ENCODE measurements at places on chromosomes 11 and 22.
A peak's percentile ranks its signal among the peaks of the same experiment; 100 is the strongest.

- no peak overlapping the region for H3K4me3 ChIP-seq
- H3K27me3 ChIP-seq: peaks cover 58% of the 10 kb centered on the region
- H3K4me1 ChIP-seq: no peaks in the 10 kb centered on the region
- no peak overlapping the region for H3K27ac ChIP-seq
- DNase-seq: no peak
These were observed 150.6 kb downstream of the GRIK4 start for GRCh38 chr11:120662071-120662676.

- H3K27me3 ChIP-seq: peaks cover 13% of the 10 kb centered on the region
- H3K36me3 ChIP-seq: peaks cover 2% of the 10 kb centered on the region
- no peak for DNase-seq
- peaks cover 8% of the 10 kb centered on the region for H3K4me1 ChIP-seq
These were observed 38.8 kb upstream of the POU2AF1 start for GRCh38 chr11:111417766-111418435.

GRCh38 chr11:126663749-126664592 is 308.5 kb downstream of the ST3GAL4 start:
- peaks cover 16% of the 10 kb centered on the region for H3K27me3 ChIP-seq
- no peaks in the 10 kb centered on the region for H3K36me3 ChIP-seq
- H3K4me3 ChIP-seq: no peak overlapping the region
- H3K4me1 ChIP-seq: no peaks in the 10 kb centered on the region
- H3K27ac ChIP-seq: no peak overlapping the region

DNA sequence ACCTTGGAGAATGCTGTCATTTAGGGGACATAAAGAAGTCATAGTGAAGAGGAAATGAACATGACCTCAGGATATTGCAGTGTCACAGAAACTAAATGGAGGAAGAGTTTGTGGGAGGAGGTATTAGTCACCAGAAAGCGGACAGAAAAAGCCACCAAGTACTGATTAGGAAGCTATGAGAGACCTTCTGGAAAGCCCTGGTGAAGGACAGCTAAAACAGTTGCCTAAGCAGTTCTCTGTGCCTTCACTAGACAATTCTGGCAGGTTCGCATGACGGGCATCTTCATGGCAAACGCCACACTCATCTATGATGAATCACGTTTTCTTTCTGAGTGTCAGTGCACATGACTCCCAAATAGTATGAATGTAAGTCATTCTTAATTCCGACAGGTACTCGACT is 325.8 kb downstream of the C11orf87 start:
- no peak overlapping the region for H3K27ac ChIP-seq
- H3K4me1 ChIP-seq: no peaks in the 10 kb centered on the region

DNA sequence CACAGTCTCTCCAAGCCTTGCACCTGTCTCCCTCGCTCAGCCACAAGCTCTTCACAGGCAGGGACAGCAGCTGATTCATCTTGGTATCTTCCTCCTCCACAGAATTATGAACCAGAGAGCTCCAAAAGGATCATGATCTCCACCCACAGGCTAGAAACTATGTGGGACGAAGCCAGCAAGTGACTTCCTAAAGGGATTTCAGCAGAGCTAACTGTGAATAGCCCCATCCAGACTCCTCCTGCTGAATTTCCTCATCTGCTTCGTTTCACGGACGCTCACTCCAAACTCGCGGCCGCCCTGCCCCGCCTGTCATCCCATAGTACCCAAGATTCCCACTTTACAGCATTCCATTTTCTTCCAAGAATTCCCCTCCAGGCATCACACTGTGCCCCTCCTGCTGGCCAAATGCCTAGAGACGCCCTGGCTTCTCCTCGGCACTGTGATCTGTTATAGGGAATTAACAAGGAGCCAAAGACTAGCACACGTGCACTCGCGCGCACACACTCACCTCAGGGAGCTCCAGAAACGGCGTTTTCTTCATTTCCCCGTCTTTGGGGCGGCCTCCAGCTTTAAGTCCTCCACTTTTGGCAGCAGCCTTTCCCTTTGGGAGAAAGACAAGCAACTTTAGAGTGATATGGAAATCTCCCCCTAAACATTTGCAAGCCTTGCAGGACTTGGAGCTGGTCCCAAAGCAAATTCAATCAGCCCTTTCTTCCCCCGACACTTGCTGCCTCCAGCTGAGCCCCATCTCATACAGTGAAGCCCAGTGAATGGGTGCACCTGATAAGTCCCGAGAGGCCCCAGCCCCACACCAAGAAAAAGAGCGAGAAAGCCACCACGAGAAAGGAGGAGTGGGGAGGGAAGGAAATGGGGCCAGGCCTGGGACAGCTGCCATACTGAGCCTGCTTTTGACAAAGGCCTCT is 35.5 kb downstream of the SPATA19 start:
- H3K27me3 ChIP-seq: peaks cover 6% of the 10 kb centered on the region
- H3K4me1 ChIP-seq: no peaks in the 10 kb centered on the region
- no peaks in the 10 kb centered on the region for H3K36me3 ChIP-seq
- no peak overlapping the region for H3K4me3 ChIP-seq

DNA sequence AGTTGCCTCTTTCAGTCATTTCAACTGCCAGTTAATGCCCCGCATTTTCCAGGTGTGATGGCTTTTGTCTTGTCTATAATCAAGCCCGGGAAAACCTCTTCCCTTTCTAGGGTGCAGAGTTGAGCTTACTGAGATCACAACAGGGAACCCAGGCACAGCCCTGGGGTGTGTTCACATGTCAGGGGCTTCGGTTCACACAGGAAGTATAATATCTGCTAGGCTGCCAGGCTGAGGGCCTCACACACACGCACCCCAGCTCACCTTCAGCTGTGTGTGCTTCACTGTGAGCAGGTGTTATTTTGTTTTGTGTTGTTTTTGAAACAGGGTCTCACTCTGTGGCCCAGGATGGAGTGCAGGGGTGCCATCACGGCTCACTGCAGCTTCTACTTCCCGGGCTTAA is 9.7 kb upstream of the SOX10 start:
- no peaks in the 10 kb centered on the region for H3K36me3 ChIP-seq
- H3K27ac ChIP-seq: peak overlapping the region; percentile 87
- H3K27me3 ChIP-seq: no peaks in the 10 kb centered on the region
- H3K4me3 ChIP-seq: peak overlapping the region; percentile 51
- peaks cover 54% of the 10 kb centered on the region for H3K4me1 ChIP-seq
- DNase-seq: peak; percentile 43

DNA sequence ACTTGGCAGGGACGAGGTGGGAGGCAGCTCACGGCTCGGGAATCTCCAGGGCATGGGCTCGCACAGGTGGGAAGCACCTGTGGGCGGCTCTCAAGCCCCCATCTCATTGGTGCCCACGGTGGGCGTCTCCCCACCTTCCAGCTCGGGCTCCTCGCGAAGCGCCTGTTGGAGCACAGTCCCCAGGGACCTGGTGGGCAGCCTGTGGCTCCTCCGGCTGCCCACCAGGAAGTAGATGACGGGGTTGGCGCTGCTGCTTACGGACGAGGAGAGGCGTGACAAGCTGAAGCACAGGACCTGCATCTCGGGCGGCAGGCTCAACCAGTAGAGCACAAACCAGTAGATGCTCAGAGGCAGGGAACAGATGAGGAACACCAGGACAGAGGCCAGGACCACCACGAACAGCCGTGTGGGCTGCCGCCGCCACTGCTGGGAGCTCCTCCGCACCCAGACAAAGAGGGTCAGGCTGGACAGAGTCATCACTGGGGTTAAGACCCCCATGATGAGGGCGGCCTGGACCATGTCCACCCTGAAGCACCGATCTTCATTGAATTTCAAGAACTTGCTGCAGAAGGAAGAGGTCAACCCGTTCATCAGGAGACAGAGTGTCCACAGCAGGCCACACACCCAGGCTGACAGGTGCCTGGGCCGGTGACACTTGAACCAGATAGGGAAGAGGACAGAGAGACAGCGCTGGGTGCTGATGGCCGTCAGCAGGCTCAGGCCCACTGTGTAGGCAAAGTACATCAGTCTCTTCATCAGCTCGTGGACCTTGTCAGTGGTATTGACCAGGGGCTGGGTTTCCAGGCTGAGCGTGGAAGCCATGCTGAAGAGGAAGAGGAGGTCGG is 633 bp downstream of the MRGPRD start:
- H3K27ac ChIP-seq: no peak overlapping the region
- peaks cover 17% of the 10 kb centered on the region for H3K27me3 ChIP-seq
- no peak overlapping the region for H3K4me3 ChIP-seq
- no peaks in the 10 kb centered on the region for H3K36me3 ChIP-seq

DNA sequence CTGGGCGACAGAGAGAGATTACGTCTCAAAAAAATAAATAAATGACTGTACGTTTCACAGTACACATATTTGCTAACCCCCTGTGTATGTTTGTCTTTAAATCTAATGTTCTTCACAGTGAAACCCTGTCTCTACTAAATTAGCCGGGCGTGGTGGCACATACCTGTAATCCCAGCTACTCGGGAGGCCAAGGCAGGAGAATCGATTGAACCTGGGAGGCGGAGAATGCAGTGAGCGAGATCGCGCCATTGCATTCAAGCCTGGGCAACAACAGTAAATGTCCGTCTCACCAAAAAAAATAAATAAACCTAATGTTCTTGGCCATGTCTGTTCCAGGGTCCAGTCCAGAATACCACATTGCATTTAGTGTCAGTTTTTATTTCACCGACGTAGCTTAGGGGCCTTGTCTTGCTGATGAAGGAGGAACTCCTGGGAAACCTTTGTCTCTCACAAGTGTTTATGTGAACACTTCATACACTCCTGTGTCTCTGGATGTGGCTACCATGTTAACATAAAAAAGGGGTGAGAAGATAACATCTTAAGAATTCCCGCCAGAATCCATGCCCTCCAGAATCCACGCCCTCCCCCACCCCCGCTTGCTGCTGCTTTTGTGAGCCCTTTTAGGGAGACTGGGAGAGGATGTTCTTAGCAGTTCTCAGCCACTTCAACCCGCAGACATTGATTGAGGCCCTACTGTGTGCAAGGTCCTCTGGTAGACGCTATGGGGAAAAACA is 5.0 kb upstream of the SERHL2 start:
- peaks cover 8% of the 10 kb centered on the region for H3K4me1 ChIP-seq
- no peaks in the 10 kb centered on the region for H3K36me3 ChIP-seq
- H3K27me3 ChIP-seq: no peaks in the 10 kb centered on the region
- peak overlapping the region; percentile 29 for H3K27ac ChIP-seq
- no peak overlapping the region for H3K4me3 ChIP-seq

GRCh38 chr11:69164824-69165223 is 9.1 kb downstream of the SMIM38 start:
- H3K36me3 ChIP-seq: no peaks in the 10 kb centered on the region
- no peaks in the 10 kb centered on the region for H3K4me1 ChIP-seq
- no peak overlapping the region for H3K27ac ChIP-seq
- peaks cover 29% of the 10 kb centered on the region for H3K27me3 ChIP-seq

DNA sequence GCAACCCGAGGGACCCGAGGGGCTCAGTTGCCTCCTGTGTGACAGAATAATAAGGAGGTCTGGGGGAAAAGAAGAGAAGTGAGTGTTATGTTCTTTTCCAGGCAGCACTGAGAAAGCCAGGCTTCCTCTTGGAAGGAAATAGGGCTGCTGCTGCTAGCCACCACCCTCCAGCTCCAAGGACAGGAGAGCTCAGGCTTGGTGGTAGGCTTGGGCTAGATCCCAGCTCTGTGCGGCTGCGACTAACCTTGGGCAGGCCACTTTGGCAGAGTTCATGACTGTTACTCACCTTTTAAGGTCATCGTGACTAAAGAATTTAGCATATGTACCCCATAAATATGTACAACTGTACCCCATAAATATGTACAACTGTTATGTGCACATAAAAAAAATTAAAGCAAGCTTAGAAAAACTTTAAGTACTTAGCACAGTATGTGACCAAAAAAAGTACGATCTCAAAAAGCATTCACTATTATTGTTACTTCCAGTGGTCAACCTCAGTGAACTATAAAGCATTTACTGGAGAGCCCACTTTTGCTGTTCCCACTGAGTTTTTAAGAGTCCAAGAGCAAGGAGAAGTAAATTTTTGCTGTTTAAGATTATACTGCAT is 124.7 kb upstream of the POU2AF2 start:
- no peaks in the 10 kb centered on the region for H3K4me1 ChIP-seq
- H3K27ac ChIP-seq: no peak overlapping the region
- H3K36me3 ChIP-seq: no peaks in the 10 kb centered on the region

DNA sequence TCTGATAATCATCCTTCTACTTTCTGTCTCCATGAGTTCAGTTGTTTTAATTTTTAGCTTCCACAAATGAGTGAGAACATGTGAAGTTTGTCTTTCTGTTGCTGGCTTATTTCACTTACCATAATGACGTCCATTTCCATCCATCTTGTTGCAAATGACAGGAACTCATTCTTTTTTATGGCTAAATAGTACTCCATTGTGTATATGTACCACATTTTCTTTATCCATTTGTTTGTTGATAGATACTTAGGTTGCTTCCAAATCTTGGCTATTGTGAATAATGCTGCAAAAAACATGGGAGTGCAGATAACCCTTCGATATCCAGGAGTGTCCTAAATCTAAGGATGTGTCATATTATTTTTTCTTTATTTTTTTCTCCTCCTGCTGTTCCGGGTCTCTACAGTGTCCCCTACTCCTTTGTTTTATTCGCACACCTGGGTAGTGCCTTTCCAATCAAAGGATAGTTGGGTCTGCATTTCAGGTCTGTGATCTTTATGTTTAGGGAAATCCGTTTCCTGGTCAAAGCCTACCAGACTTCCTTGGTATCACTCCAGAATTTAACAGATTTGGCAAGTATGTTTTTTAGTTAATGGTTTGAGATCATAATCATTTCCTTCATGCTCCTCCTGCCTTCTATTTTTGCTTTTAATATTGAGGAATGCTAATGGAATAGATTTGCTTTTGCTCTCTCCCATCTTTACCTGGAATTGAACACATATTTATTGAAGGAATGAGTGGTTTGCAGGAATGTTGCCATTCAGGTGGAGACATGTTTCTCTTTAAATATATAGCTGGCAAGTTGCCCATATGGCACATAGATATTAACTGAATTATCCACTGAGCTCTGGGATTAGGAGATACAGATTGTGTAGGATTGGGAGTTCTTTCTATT is 53.7 kb downstream of the ARHGEF12 start:
- no peaks in the 10 kb centered on the region for H3K36me3 ChIP-seq
- no peak overlapping the region for H3K4me3 ChIP-seq
- no peak for DNase-seq
- no peak overlapping the region for H3K27ac ChIP-seq

GRCh38 chr11:74726547-74727182 is 4.6 kb downstream of the CHRDL2 start:
- H3K4me1 ChIP-seq: peaks cover 3% of the 10 kb centered on the region
- H3K4me3 ChIP-seq: no peak overlapping the region
- H3K27me3 ChIP-seq: peaks cover 20% of the 10 kb centered on the region

- H3K36me3 ChIP-seq: no peaks in the 10 kb centered on the region
- no peak for DNase-seq
- H3K4me3 ChIP-seq: no peak overlapping the region
- peaks cover 8% of the 10 kb centered on the region for H3K27me3 ChIP-seq
- H3K4me1 ChIP-seq: no peaks in the 10 kb centered on the region
These were observed 18.9 kb upstream of the EFCAB6 start for GRCh38 chr22:43830931-43831560.

DNA sequence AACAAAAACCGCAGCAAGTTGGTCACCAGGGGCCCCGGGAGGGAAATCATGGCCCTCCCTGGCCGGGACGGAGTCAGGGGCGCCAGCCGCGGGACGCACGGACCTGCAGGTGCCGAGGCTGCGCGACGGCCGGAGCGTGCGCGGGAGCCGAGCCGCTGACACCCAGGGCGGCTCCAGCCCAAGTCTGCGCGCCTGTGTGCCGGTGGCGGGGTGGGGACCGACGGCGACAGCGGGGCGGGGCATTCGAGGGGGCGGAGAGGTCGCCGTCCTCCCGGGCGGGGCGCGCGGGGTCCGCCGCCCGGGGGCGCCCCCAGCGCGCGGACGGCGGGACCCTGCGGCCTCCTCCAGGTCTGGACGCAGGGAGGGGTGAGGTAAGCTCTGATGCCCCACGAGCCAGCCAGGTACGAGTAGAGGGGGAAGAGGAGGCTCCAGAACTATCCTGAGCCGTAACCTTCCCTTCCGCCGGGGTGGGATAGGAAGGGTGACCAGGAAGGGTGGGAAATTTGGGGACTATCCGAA is at the start of gene ESAM:
Gene ESAM (minus strand): TSS at position 186 of the 519 bp plus-strand sequence. CDS start 136 bp downstream, at position 50.
- H3K27me3 ChIP-seq: peaks cover 53% of the 10 kb centered on the region
- peak; percentile 60 for DNase-seq
- H3K4me1 ChIP-seq: peaks cover 11% of the 10 kb centered on the region
- H3K36me3 ChIP-seq: peaks cover 11% of the 10 kb centered on the region
